ENCODE measurements at places on chromosomes 3 and 15.

GRCh38 chr3:138949002-138949418 is 2.0 kb downstream of the FOXL2NB start:
- no peak for DNase-seq

DNA sequence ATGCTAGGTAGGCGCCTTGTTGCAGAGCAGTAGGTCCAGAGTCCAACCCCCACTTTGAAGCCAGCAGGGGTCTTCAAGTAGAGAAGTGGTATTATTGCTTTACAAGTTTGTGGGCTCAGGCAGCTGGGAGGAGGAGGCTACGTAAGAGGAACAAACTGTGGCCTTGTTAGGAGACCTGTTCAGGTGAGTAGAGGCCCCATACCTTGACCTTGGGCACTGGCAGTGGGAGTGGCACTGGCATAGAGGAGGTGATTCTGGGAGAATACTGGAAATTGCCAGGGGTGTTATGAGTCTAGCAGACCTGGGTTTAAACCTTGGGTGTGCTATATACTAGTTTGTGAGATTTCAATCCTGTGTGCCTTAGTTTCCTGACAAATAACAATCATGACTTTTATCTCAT is 34.6 kb upstream of the SCAANT1 start:
- DNase-seq: no peak

- DNase-seq: peak; percentile 7
These were observed 830 bp upstream of the RNF13 start for GRCh38 chr3:149812165-149812605.

- no peak for DNase-seq
These were observed 45.4 kb upstream of the DLG1 start for GRCh38 chr3:197343656-197344408.

- no peak for DNase-seq
These were observed 41.8 kb upstream of the GOLM2 start for GRCh38 chr15:44246521-44247268.

GRCh38 chr3:66492672-66493071 is 8.2 kb downstream of the LRIG1 start:
- DNase-seq: no peak

DNA sequence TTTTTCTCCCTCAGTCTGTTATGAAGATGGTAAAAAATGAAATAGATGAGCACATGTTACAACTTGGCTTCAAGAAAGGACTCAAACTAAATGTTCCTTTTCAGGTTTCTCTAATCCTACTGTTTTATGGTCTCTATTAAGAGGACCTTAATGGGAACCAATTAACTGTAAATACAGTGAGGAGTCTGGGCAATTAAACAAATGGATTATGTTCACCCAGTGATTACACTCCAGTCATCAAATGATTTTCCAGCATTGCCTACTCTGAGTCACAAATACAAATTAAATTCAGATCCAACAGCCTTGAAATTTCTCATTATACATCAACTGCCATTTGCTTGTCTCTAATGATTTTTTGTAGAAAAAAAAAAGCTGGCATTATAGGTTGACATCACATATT is 129.2 kb downstream of the NEK10 start:
- no peak for DNase-seq

DNA sequence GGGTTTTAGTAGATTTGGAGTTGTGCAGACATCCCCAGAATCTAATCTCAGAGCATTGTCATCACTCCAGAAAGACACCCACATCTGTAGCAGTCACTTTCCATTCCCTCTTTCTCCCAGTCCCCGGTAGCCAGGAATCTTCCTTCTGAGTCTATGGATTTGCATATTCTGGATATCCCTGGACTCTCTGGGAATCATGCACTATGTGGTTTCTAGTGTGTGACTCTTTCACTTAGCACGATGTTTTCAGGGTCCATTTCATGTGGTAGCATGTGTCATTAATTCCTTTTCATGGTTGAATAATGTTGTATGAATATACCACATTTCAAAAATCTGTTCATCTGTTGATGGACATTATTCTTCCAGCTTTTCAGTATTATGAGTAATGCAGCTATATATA is 29.3 kb downstream of the FBLN2 start:
- DNase-seq: no peak

DNA sequence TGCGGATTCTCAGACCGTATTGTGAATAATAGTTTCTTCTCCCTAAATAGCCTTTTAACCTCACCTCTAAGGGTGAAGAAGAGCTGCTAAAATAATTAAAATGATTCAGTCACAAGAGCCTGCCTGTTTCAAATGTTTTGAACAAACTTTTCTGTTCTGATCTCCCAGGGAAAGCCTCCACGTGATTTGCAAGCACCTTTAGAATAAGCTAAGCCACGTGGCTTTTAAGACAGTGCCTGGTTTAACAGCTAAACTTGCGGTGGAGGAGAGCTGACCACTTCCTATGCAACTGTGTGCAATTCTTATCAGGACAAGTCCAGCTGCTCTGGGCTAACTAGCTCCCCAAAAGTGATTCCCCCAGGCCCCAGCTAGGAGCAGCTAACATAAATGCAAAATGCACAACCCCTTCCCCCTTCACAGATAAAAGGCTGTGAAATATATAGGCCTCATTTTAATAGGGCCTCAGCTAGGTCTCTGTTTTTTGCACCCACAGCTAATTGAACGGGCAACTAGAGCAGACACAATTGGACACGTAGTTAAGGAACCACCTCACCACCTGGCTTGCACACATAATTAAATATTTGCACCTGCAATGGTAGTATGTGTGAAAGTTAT is 401.2 kb upstream of the NR2F2 start:
- DNase-seq: no peak

DNA sequence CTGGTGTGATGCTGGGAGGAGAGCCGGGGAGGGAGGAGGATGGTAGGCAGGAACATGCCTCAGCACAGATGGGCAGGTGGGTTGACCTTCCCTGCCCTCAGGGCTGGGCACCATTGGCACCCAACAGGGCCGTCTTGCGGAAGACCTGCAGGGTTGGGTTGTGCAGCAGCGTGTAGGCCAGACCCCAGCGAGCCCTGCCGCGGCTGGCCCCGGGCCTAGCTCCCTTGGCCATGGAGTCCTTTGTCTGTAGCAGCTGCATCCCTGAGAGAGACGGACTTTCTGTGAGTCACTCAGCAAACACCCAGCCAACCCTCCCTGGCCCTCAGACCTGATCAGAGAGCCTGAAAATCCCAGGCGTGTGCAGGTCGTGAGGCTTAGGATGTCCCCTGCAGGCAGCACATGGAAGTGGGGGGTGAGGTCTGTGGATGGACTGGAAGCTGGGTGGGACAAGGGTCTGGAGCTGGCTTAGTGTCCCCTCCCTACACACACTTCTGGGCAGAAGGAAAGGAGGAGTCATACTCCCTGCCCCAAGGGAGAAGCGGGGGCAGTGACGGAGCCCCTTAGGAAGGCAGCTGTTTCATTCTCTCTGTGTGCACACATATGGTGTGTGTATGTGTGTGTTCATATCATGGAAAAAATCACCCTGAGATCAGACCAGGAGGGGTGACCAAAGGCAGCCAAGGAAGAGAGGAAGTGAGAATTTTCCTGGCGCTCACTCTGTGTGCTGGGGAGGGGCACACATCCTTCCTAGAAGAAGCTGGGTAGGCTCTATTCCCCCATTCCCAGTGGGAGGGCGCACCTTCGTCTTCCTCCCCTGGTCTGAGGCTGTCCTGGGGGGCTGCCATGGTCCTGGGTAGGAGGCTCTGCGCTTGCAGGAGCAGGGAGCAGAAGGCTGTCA is 6.7 kb downstream of the ISLR start:
- no peak for DNase-seq

- DNase-seq: no peak
These were observed 10.9 kb upstream of the DLL4 start for GRCh38 chr15:40918146-40918798.

- DNase-seq: no peak
These were observed 55.7 kb upstream of the SMAD6 start for GRCh38 chr15:66646308-66646707.

DNA sequence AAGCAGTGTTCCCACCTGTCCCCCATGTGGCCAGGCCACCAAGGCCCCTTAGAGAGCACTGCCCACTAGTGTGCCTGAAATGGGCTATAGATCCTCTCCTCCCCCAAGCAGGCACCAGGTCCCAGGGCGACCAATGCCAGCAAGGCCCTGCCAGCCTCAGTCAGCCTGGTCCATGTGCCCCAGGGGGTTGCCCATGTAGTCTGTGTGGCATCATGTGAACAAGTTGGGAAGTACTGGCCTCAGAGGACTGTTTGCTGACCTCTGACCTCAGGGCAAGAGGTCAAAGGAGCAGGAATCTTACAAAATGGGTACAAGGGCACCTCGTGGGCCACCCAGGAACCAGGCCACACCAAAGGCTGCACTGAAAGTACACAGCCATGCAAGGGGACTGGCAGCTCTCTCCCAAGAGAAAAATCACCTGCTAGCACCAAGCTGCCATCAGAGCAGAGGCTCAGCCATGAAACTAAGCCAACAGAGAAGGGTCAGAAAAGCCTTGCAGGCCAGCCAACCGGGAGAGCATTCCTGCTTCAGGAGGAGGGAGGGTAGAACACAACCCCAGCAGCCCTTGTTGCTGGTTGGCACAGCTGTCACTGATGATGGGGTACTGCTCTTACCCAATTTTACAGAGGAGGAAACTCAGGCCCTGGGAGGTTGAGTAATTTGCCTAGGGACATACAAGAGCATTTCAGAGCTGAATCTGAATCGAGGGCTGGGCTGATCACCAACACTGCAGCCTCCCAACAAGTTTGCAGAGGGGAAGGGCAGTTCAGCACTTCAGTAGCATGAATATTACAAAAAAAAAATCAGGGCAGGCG is 5.2 kb upstream of the FURIN start:
- DNase-seq: no peak

- no peak for DNase-seq
These were observed 1.5 kb upstream of the NMNAT3 start for GRCh38 chr3:139679220-139679775.

GRCh38 chr15:91627473-91628278 is 225.8 kb upstream of the SLCO3A1 start:
- no peak for DNase-seq

DNA sequence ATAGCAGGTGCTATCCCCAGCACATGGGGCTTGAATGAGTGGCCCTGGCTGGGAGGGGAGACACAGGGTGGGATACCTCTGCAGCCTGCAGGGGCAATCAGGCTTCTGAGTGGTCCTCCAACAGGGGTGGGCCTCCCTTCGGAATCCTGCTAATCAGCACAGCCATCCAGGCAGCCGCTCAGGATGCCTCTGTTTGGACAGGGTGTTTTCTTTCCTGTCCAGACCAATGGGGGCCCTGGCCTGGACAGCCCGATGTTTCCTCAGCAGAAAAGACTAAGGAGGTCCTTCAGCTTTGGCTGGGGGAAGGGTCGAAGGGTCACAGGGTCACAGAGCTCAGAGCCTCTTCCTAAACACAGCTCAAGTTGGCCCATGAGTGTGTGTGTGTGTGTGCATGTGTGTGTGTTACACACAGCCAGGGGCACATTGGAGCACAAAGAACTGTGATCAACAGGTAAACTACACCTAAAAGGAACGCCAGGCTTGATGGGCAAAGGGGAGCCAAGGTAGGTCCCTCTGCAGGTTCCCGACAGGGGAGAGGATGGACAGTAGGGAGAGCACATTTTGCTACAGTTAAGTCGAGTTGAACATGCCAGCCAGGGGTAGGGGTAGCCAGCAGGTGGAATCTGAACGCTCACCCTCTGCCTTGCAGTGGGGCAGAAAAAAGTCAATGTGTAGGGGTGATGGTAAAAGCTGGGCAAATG is 1.1 kb upstream of the HAPLN3 start:
- DNase-seq: no peak

DNA sequence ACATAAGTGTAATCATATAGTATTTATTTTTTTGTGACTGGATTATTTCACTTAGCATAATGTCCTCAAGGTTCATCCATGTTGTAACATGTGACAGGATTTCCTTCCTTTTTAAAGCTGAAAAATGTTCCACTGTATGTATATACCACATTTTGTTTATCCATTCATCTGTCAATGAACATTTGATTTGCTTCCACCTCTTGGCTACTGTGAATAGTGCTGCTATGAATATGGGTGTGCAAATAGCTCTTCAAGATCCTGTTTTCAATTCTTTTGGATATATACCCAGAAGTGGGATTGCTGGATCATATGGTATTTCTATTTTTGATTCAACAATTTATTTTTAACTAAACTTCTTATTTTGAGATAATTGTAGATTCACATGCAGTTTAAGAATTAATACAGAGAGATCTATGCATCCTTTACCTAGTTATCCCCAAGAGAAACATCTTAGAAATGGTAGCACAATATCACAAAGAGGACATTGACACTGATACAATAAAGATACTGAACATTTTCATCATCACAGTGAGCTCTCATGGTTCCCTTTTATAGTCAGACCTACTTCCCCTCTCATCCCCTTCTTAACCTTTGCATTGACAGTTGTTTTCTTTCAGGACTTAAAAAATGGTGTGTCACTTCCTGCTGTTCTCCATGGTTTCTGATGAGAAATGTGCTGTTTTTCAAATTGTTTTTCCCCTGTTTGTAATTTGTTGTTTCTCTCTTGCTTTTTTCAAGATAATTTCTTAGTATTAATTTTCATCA is 90.1 kb downstream of the SATB1 start:
- DNase-seq: no peak

GRCh38 chr3:185815391-185816282 is 9.2 kb downstream of the IGF2BP2 start:
- DNase-seq: no peak

GRCh38 chr15:70569714-70570231 is 193.6 kb downstream of the UACA start:
- DNase-seq: no peak

- no peak for DNase-seq
These were observed 8.2 kb downstream of the THOC7 start for GRCh38 chr3:63855333-63855940.

GRCh38 chr3:164375995-164376394 is 702.3 kb downstream of the SI start:
- DNase-seq: no peak

GRCh38 chr15:68418611-68419161 is 13.3 kb downstream of the ITGA11 start:
- DNase-seq: no peak

DNA sequence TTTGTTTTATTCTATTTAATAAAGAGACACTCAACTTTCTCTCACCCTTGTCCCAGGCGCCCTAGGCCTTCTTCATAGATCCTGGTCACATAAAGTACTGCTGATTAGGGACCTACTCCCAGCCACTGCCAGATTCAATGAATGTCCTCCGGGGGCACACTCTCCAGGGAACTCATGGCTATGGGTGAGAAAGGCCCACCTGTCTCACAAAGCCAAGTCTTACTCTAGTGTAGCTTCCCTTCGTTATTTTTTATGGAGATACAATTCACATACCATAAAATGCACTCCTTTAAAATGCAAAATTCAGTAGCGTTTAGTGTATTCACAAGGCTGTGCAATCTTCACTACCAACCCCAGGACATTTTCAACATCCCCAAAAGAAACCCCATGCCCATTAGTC is 87.8 kb downstream of the ADCY5 start:
- DNase-seq: no peak

- DNase-seq: no peak
These were observed 16.3 kb upstream of the TRPM7 start for GRCh38 chr15:50702762-50703334.

GRCh38 chr3:44827196-44827595 is 34.5 kb upstream of the TMEM42 start:
- DNase-seq: no peak
